Activated CD8-positive, alpha-beta T cell treated with anti-CD3 and anti-CD28 coated beads, Interleukin-2, amount 10 ng/mL, durations not matched to agents 7 days and 5 days (primary cell): ENCODE measurements at places on chromosomes 13 and 19. TPM values are rescaled to one million over a fixed set of nuclear protein-coding genes. Genes with fewer than 3 reads are reported as not detected.

- no peak overlapping the region for H3K4me3 ChIP-seq
- no peaks in the 10 kb centered on the region for H3K4me1 ChIP-seq
- no peak overlapping the region for H3K27ac ChIP-seq
Observed at GRCh38 chr19:51799774-51800472, 5.0 kb downstream of the FPR3 start.

DNA sequence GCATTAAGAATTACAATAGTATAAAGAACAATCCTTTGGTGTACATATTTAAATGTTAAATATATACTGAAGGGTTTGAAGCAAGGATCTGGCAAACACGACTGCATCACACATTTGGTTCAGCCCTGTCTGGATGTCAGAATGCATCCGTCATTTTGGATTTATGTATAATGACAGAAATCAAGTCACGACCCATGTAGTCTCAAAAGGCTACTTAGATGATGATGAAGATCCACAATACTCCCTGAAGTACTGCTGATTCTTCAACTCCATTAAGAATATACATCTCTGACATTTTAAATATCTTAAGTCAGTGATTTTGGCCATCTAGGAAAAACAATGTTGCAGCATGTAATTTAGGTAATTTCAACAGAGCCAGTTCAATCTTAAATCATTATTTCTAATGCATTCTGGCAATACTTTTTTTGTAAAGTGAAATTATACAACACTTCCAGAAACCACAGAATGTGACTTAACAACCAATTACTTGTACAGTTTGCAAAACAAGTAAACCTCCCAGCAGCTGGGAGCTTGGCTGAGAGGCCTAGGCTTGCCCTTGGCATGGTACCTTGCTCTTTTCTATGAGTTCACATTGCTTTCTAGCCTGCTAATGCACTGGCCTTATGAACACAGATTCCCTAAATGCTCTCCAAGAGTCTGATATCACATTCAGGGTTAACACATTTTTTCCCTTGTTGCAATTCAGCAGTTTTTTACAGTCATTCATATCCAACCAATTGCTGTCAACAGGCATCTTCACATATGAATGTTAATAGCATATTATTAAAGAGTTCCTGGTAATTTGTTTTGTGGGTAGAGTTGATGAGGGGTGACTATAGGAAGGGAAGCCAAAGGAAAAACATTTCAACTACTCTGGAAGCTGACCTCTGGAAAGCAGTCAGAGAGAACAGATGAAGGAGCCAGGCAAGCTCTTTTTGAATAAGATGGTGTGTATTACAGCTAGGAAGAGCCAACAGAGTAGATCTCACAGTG lies 175.2 kb downstream of the ENOX1 start:
- no peak overlapping the region for H3K27ac ChIP-seq
- H3K27me3 ChIP-seq: peaks cover 5% of the 10 kb centered on the region
- DNase-seq: no peak
- H3K36me3 ChIP-seq: no peaks in the 10 kb centered on the region
- no peaks in the 10 kb centered on the region for H3K4me1 ChIP-seq

GRCh38 chr19:34556488-34556887 lies 74.9 kb downstream of the WTIP start:
- peaks cover 5% of the 10 kb centered on the region for H3K27me3 ChIP-seq
- H3K36me3 ChIP-seq: no peaks in the 10 kb centered on the region
- no peak overlapping the region for H3K4me3 ChIP-seq
- no peaks in the 10 kb centered on the region for H3K4me1 ChIP-seq
- no peak overlapping the region for H3K27ac ChIP-seq

The ATXN8OS gene
- not detected for total RNA-seq

DNA sequence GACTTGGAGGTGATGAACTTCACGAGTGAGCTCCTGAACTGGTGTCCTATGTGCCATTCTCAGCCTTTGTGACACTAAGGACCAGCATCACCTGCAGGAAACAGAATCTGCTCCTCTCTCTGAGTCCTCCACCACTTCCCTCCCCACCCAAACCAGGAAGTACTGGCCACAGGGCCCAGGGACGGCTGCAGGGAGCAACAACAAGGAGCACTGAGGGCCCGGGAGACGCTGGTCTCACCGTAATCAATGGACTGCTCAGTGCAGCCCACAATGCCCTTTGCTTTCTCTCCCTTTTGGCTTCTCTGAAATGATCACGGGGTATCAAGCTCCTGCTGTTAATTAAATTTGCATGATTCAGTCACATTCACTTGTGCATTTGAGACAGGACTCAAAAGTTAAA lies 18.6 kb downstream of the PEPD start:
- DNase-seq: no peak
- no peaks in the 10 kb centered on the region for H3K27me3 ChIP-seq
- H3K4me3 ChIP-seq: no peak overlapping the region
- peaks cover 7% of the 10 kb centered on the region for H3K4me1 ChIP-seq

DNA sequence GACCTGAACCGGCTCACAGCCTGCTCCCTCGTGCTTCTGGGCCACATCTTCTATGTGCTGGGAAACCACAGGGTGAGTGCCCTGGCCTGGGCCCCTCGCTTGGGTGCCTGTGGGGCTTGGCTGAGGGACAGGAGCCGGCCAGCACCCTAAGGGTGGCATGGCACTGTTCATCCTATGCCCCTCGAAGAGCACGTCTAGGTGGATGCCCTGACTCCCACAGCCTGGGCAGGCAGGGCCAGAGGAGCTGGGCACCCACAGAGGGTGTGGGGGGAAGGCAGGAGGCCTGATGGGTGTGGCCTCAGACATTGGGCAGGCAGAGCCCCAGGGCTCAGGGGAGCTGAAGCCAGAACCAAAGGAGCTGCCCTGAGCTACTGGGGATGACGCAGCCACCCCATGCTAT lies 28.7 kb downstream of the MAU2 start:
- H3K27me3 ChIP-seq: no peaks in the 10 kb centered on the region
- no peak overlapping the region for H3K27ac ChIP-seq
- no peaks in the 10 kb centered on the region for H3K4me1 ChIP-seq
- no peak for DNase-seq
- H3K4me3 ChIP-seq: no peak overlapping the region
- H3K36me3 ChIP-seq: peaks cover 43% of the 10 kb centered on the region

GRCh38 chr19:10935371-10936059 lies 6.9 kb downstream of the TIMM29 start:
- no peak for DNase-seq
- H3K4me3 ChIP-seq: no peak overlapping the region
- peaks cover 18% of the 10 kb centered on the region for H3K4me1 ChIP-seq
- no peaks in the 10 kb centered on the region for H3K27me3 ChIP-seq
- peaks cover 9% of the 10 kb centered on the region for H3K36me3 ChIP-seq

- no peaks in the 10 kb centered on the region for H3K27me3 ChIP-seq
- peaks cover 35% of the 10 kb centered on the region for H3K4me1 ChIP-seq
- H3K36me3 ChIP-seq: peaks cover 10% of the 10 kb centered on the region
- H3K27ac ChIP-seq: peak overlapping the region; percentile 99
- DNase-seq: no peak
- peak overlapping the region; percentile 93 for H3K4me3 ChIP-seq
Observed at GRCh38 chr19:41364524-41365391, 809 bp upstream of the B9D2 start.

DNA sequence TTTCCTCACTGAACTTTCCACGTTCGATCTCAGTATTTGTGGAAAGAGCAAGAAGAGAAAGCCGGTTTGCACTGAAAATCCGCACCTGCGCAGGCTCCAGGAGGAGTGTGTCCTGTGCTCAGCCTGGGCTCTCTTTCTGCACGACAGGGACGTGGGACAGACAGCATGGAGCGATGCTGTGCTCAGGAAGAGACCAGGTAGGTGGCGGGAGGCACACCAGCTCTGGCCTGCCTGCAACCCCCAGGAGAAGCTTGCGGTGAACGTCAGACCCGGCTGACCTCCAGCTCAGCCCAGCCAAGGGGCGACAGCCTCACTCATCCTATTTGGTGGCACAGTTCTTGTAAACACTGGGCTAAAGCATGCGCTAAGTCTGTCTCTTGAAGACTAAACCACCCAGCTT lies 35.9 kb downstream of the NAXD start:
- H3K36me3 ChIP-seq: peaks cover 25% of the 10 kb centered on the region
- no peak overlapping the region for H3K4me3 ChIP-seq
- H3K27ac ChIP-seq: no peak overlapping the region
- DNase-seq: no peak
- H3K27me3 ChIP-seq: no peaks in the 10 kb centered on the region

DNA sequence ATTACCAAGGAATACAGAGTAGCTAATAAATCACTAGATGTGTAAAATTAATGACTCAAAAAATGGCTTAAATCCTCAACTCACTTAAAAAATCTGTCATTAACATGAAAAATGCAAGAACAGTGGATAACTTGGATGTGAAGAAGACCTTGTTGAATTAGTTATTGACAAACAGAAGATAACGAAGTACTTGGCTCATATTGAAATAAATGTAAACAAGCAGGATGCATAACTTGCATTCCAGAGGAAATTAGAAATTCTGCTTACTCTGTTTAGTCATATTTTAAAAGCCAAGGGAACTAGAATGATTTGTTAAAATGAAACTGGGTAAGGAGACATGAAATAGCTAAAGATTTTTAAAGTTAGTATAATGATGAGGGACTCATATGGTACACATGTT lies 1812.2 kb downstream of the PCDH9 start:
- no peaks in the 10 kb centered on the region for H3K27me3 ChIP-seq
- H3K4me1 ChIP-seq: no peaks in the 10 kb centered on the region
- no peak overlapping the region for H3K4me3 ChIP-seq
- DNase-seq: no peak
- no peak overlapping the region for H3K27ac ChIP-seq
- no peaks in the 10 kb centered on the region for H3K36me3 ChIP-seq

The NCAN gene
- not detected for total RNA-seq

- no peaks in the 10 kb centered on the region for H3K27me3 ChIP-seq
- H3K36me3 ChIP-seq: peaks cover 21% of the 10 kb centered on the region
- peaks cover 37% of the 10 kb centered on the region for H3K4me1 ChIP-seq
Observed at GRCh38 chr19:3970808-3971598, at the start of gene DAPK3. Gene DAPK3 (minus strand): TSS chr19:3971099. CDS start chr19:3969735, 1,364 bp downstream.

DNA sequence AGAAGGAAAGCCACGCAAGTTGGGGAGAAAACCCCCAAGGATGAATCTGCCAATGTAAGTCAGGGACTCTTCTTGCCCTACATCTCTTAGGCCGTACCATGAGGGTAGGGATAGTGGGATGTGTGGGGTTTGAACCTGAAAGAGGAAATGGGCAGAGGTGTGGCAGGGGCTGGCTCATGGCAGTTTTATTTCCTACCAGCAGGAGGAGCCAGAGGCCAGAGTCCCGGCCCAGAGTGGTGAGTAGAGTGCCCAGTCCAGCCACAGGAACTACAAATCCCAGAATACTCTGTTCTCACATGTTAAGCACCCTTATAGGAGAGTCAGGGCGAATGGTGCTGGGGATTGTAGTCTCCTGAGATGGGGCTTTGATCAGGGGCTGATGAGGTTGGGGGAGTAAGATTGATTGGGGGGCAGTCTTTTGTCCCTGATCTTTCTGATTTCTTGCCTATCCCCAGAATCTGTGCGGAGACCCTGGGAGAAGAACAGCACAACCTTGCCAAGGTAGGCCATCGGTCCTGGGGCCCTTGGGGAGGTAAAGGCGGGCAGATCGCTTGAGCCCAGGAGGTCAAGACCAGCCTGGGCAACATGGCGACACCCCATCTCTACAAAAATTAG lies 16.5 kb downstream of the VASP start:
- DNase-seq: peak; percentile 83
- H3K27me3 ChIP-seq: peaks cover 2% of the 10 kb centered on the region
- peaks cover 66% of the 10 kb centered on the region for H3K36me3 ChIP-seq
- peaks cover 34% of the 10 kb centered on the region for H3K4me1 ChIP-seq
- no peak overlapping the region for H3K4me3 ChIP-seq

DNA sequence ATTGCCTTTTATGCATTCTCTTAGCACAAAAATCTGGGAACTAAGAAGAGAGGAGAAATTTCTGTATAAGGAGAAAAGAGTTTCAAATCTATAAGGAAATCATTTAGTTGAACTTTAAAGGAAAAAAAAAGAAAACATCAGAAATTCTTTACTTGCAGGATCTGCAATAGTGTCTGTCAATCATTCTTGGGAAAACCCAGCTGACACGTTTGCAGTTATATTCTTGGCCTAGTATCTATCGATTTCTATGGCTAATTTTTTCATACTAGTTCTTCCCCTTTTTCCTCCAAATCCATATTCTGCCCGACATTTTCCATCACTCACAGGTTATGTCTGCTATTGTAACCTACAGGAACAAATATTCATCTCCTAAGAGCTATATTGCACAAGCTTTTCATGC lies 160.7 kb downstream of the ABCC4 start:
- no peak overlapping the region for H3K4me3 ChIP-seq
- H3K4me1 ChIP-seq: peaks cover 5% of the 10 kb centered on the region
- H3K27ac ChIP-seq: no peak overlapping the region
- no peaks in the 10 kb centered on the region for H3K27me3 ChIP-seq

DNA sequence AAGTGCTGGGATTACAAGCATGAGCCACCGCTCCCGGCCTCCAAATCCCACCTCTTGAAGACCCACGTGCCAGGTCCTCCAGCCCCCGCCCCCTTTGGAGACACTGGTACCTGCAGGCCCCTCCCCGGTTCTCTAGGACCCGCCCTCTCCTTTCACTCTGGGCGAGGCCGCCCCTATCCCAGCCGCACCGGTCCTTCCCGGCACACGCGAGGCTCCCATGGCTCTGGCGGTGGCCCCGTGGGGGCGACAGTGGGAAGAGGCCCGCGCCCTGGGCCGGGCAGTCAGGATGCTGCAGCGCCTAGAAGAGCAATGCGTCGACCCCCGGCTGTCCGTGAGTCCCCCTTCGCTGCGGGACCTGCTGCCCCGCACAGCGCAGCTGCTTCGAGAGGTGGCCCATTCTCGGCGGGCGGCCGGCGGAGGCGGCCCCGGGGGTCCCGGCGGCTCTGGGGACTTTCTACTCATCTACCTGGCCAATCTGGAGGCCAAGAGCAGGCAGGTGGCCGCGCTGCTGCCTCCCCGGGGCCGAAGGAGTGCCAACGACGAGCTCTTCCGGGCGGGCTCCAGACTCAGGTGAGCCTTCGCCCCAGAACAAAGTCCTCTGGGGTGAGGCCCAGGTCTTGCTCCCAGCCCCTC lies at the start of gene CBLC:
TSS of gene CBLC (plus strand) at position 176 of the 633 bp plus-strand sequence. CDS start at position 218, 42 bp downstream.
- H3K4me1 ChIP-seq: no peaks in the 10 kb centered on the region
- DNase-seq: no peak
- H3K27ac ChIP-seq: no peak within 1 kb of the TSS
- no peak within 1 kb of the TSS for H3K4me3 ChIP-seq

DNA sequence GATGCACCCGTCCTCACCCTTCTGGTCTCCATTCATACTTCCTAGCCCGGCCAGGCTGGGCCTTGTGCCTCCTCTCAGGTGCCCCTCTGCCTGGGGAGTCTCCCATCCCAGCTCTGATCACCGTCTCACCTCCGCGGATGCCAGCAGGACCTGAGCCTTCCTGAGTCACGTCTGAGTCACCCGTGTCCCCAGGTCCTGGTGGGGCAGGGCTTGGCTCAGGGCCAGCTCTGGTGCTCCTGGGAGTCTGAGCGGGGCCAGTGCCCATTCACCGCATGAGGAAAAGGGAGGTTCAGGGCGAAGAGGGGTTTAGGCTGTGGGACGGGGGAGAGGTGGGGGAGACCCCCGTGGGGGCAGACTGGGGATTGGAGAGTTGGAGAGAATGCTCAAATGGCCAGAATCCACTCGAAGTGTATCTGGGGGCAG lies 593 bp downstream of the ATP8B3 start:
- H3K4me3 ChIP-seq: peak overlapping the region; percentile 89
- H3K4me1 ChIP-seq: peaks cover 24% of the 10 kb centered on the region
- H3K27ac ChIP-seq: peak overlapping the region; percentile 73
- no peaks in the 10 kb centered on the region for H3K27me3 ChIP-seq
- DNase-seq: peak; percentile 45
- H3K36me3 ChIP-seq: peaks cover 5% of the 10 kb centered on the region
